A172 (cell line): ENCODE measurements at places on chromosomes 12 and 14.
A peak's percentile ranks its signal among the peaks of the same experiment; 100 is the strongest.

GRCh38 chr12:89064780-89065179, 287.5 kb downstream of the DUSP6 start:
- peak; percentile 48 for DNase-seq

GRCh38 chr12:117313926-117314325, 47.5 kb downstream of the NOS1 start:
- no peak for DNase-seq

DNA sequence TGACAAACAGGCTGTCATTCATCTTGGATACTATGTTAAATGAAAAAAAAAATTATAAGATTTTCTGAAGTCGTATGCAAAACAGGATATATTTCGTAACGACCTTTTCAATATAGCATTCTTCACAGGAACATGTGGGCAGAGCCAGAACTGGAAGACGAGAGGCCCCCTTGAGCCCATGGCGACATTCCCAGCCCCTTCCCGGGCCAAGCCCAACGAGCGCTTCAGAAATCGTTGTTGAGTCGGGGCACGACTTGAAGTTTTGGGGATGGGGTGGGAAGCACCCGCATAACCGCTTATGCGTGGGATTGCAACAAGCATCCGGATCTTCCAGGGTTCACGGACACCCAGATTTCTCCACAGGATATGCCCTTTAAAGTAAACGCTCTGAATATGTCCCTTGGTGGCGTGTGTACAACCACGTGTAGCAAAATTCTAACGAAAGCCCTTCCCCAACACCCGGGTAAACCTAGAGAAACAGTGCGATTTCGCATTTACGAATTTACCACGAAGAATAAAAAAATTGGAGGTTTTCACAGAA, 736 bp downstream of the C14orf39 start:
- DNase-seq, result no peak

DNA sequence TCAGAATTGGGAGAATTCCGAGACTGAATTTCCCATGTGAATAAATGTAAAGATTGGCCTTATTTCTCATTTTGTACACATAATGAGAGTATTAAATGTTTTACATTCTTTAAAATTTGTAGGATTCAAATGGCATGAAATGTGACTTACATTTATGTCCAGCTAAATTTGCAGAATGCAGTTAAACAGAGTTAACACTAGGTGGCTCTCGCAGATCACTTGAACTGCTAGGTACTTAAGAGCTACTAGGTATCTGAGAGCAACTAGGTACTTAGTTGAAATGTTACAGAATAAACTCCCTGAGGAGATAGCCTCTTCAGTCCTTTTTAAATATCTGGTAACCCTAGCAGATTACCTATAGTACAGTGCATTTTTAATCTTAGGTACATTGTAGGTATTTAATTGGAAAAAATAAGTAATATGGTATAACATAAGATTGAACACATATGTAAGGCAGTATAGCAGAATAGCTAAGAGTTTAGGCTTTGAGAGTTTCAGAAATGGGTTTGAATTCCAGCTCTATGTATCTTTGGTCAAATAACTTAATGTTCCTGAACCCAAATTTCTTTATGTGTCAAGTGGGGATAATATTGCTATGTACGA, 73.8 kb downstream of the KIAA0586 start:
- peak; percentile 37 for DNase-seq
